ENCODE measurements at places on chromosomes 7 and 10.

DNA sequence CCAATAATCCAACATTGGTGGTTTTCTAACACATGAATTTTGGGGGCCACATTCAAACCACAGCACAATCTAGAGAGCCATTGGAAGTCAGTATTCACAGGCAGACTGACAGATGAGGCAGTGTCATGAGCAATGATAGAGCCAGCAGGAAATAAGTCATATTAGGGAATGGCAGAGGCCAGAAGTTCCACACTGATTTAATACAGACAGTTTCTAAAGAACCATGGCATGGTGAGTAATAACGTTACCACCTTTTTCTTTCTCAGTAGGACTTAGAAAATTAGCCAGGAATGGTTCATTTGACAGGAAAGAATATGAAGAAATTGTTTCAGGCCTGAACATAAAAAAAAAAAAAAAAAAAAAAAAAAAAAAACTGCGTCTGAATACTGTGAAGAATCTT, 210.3 kb downstream of the GPAM start:
- DNase-seq, result no peak

GRCh38 chr7:98968621-98969020, 90.3 kb downstream of the TRRAP start:
- no peak for DNase-seq

DNA sequence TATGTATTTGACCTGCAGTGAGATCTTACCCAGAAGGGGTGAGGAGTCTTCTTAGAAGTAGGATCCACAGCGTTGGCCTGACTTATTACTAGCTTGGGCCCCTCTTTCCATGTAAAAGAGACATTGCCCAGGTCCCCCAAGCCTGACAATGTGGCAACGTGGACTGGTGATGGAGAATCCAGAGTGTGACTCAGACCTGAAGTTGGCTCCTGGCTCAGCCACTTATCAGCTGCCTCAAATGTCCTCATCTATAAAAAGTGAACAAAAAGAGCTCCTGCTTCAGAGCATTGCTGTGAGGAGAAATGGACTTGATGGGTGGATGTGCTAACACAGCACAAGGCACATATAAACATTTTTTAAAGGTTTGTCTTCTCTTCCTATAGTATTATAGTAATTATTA, 35.4 kb upstream of the TECTB start:
- no peak for DNase-seq

DNA sequence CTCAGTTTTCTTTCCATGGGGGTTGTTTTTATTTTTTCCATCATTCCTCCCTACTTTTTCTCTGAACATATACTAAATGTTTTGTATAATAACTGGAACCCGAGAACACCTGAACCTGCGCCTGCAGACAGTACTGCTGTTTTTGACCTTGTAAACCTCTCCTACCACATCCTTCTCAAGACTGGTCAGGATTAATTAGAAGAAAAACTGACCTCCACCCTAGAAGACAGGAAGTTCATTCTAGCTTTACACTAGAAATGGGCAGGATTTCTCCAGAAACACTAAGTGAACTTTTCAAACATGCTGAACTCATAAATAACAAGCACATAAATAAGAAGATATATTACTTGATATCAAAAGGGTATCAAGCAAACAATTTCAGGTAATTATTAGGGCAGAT, 751 bp upstream of the HYCC1 start:
- DNase-seq, result no peak

DNA sequence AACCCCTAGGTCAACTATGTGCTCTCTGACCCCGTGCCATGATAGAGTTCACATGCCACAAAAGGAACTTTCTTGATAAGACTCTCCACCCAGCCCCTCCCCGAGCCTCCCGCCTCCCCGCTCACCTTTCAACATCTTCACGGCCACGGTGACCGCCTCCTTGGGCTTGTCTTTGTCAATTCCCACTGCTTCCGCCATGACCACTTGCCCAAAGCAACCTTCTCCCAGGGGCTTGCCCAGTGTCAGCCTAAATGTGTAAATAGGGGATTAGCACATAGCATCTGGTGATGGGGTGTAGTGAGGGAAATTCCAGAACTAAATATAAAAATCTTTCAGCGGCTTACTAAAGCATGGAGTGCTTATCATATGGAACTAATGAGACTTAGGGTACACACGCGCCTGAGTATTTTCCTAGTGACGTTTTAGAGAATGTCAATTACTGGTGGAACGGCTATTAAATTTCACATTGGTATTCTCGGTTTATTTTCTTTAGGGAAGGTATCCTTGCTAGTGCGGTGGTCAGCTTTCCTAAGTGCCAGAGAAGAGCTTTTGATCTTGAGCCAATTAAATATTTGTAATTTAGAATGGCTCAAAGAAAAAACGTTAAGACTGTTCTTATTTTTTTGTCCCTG, 97.4 kb downstream of the FGFR2 start:
- DNase-seq, result no peak

DNA sequence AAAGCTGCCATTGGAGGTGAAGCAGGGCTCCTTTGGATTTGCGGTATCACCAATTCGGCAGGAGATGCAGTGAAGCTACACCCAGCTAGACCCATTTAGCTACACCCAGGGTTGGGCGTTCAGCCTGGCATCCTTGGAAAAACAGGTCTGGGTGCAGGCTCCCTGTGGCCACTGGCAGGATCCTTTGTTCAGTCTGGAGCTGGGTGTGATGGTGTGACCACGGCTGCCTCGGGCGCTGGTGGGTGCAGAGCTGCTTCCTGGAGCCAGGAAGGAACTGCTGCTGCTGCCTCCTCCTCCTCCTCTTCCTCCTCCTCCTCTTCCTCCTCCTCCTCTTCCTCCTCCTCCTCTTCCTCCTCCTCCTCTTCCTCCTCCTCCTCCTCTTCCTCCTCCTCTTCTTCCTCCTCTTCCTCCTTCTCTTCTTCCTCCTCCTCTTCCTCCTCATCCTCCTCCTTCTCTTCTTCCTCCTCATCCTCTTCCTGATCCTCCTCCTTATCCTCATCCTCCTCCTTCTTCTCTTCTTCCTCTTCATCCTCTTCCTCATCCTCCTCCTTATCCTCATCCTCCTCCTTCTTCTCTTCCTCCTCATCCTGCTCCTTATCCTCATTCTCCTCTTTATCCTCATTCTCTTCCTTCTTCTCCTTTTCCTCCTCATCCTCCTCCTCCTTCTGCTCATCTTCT, 84.0 kb downstream of the GRK5 start:
- DNase-seq, result no peak

GRCh38 chr10:108638225-108638624, 1285.1 kb downstream of the XPNPEP1 start:
- no peak for DNase-seq

DNA sequence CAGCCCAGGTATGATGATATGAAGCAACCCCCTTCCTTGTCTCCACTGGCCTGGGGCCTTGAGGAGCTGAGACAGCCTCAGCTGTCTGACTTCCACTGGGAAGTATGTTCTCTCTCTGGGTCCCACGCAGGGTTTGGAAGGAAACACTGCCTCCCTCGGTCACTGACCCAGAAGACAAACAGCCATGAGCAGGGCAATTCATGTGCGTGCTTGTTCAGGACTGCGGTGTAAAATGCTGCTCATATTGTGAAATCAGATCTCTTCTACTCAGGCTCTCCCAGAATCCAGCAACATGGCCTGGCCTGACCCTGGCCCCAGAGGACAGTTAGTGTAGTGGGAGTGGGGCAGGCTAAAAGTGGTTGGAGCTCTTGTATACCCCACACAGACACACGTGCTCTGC, 2.8 kb downstream of the CLCN1 start:
- DNase-seq, result no peak

Measured in stimulated activated CD8-positive, alpha-beta memory T cell treated with anti-CD3 and anti-CD28 coated beads, Interleukin-2, amount 100 ng/mL, for 1 hour (primary cell).